Activated T-helper 9 cell treated with anti-CD3 and anti-CD28 coated beads, Interleukin-2, amount 50 U/mL, for 16 hours (primary cell): ENCODE measurements at places on chromosomes 5 and 9.
A peak's percentile ranks its signal among the peaks of the same experiment; 100 is the strongest.

GRCh38 chr5:176508603-176509002 lies 28.6 kb downstream of the RNF44 start:
- DNase-seq: no peak

DNA sequence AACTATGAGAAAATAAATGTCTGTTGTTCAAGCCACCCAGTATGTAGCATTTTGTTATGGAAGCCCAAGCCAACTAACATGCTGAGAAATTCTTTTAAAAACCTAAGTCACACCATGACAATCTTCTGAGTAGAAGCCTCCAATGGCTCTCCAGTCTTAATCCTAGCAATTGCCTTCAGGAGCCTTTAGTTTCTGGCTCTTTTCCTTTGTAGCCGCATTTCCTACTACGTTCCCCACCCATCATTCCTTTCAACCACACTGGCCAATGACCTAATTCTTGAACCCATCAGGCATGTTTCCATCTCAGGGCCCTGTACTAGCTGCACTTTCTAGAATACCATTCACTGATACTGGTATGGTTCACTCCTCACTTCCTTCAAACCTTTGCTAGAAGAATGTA lies 2.1 kb upstream of the MRPS30 start:
- no peak for DNase-seq

- no peak for DNase-seq
Measured at GRCh38 chr5:173281910-173282309, 46.3 kb downstream of the STC2 start.

- no peak for DNase-seq
Measured at GRCh38 chr5:59525957-59526356, 367.6 kb downstream of the PDE4D start.

DNA sequence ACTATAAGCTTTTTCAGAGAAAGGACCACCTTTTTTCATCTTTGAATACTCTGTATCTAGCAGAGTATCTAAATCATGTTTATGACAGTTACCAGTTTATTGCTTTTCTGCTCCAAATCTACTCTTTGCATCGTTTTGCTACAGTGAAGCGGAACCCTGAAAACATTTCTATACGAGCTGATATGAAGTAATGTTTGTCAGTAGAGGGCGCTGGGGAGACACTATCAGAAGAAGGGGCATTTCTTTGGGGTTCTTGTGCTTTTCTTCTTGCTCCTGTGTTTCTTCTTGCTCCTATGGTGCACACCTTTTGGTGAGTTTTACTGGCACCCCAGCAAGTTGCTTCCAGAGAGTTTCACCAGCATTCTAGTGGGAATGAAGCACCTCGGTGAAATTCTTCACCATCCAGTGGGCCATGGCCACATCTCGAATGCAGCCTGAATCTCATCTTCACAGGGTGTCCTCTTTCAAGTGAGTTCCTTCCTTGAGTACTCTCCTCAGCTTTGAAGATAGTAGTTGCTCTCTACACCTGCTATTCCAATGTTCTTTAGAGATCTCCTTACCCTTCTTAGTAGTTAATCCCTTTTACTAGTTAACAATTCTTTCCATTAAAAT lies 98.4 kb downstream of the FGF1 start:
- no peak for DNase-seq

DNA sequence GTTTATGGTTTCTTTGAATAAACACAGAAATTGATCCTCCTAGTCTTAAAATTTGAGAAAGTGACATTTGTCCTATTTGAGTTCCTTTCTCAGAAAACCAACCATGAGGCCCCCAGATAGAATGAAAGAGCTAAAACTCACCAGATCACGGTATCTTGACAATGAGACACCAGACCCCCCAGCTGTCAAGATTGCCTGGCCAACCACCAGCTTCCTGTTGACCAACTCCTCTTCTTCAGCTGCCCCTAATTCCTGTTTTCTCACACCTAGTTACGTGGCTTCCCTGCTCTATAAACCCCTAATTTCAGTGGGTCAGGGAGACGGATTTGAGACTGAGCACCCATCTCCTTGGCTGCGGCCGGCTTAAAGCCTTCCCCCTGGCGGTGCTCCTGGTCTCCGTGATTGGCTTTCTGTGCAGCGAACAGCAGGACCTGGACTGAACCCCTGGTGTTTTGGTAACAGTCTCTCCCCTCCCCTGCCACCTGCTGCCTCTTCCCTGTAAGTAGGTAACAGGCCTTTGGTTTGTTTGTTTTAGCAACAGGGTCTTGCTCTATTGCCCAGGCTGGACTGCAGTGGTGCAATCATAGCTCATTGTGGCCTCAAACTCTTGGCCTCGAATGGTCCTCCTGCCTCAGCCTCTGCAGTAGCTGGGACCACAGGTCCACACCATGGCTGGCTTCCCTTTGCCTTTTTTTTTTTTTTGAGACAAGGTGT lies 4.8 kb upstream of the ENTPD2 start:
- DNase-seq: no peak

DNA sequence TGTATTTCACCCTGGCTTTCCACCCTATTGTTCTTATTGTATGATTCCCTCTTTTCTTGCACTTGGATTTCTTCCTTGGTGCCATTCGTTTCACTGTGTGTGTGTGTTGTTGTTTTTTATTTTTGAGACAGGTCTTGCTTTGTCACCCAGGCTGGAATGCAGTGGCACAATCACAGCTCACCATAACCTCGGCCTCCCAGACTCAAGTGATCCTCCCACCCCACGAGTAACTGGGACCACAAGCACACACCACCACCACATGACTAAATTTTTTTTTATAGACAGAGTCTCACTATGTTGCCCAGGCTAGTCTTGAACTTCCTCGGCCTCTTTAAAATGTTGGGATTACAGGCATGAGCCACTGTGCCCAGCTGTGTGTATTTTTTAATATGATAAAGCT lies 72.0 kb downstream of the MLLT3 start:
- DNase-seq: no peak

GRCh38 chr5:142805339-142805738 lies 35.2 kb downstream of the ARHGAP26 start:
- no peak for DNase-seq

GRCh38 chr9:94782355-94783101 lies 56.0 kb downstream of the AOPEP start:
- no peak for DNase-seq

DNA sequence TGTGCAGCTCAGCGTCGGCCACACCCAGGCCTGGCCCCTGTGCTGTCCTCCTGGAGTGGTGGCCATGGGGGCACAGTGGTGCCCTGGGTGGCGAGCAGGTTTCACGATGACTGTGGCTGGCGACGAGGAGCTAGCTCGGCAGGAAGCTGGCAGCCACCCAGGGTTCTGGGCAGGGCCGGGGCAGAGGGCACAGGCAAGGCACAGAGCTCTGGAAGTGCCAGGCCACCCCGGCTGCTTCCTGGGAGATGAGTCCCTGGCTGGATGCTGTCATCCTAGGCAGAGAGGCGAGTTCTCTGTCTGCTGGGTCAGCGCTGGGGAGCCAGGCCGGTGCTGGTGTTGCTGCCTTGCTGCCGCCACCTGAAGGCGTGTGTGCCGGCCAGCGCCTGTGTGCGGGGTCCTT lies 51.7 kb downstream of the RXRA start:
- no peak for DNase-seq

- DNase-seq: no peak
Measured at GRCh38 chr9:137639303-137640051, 20.7 kb downstream of the EHMT1 start.

- no peak for DNase-seq
Measured at GRCh38 chr5:118700510-118700909, 287.8 kb downstream of the DTWD2 start.

DNA sequence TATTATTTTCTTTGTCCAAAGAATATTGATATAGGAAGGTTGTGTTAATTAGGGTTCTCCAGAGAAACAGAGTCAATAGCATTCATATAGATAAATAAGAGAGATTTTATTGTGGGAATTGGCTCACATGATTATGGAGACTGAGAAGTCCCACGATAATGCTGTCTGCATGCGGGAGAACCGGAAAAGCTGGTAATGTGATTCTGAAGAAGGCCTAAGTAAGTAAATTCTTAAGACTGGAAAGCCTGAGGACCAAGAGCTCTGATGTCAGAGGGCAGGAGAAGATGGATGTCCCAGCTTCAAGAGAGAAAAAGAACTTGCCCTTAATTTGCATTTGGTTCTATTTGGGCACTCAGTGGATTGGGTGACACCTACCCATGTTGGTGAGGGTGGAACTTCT lies 307.4 kb upstream of the C9orf72 start:
- no peak for DNase-seq

- no peak for DNase-seq
Measured at GRCh38 chr9:135907006-135907430, 328 bp downstream of the CAMSAP1 start.

DNA sequence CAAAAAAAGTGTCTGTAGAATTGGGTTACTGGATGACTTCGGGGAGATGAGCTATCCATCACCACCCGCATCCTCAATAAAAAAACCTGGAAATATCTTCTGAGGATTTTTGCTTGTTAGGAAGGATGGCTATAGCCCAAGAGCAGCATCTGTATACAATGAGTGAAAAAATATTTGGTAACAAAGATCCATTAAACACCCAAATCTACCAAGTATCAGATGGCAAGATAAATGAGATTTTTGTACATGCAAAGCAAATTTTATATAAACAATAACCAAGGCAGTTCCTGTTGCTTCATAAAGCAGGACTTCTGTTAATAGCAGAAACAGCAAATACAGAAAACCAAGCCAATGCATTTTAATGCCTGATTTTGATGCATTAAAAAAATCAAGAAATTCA lies 166.6 kb downstream of the SLC28A3 start:
- DNase-seq: no peak

- DNase-seq: no peak
Measured at GRCh38 chr5:121038438-121038837, 574.3 kb downstream of the PRR16 start.

- no peak for DNase-seq
Measured at GRCh38 chr9:70577671-70578070, 163.2 kb upstream of the KLF9 start.

GRCh38 chr5:124454081-124454480 lies 292.4 kb downstream of the ZNF608 start:
- DNase-seq: no peak

DNA sequence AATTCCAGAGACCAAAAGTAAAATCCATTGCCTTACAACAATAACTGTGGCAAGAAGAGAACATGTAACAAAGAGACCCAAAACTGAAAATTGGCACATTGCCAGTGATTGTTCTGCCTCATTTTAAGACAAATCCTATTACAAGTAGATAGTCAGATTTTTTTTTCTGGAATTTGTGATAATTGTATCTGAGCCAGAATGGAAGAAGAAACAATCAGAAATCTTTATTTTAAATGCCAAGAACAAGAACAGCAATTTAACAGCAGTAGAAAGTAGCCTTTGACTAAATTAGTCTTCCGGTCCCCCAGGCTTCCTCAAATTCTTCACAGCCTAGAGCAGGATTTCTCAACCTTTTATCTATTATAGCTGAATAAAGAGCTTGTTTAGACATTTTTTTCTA lies 106.7 kb upstream of the PTPN3 start:
- no peak for DNase-seq

GRCh38 chr9:127049581-127049980 lies 72.9 kb downstream of the ANGPTL2 start:
- no peak for DNase-seq

DNA sequence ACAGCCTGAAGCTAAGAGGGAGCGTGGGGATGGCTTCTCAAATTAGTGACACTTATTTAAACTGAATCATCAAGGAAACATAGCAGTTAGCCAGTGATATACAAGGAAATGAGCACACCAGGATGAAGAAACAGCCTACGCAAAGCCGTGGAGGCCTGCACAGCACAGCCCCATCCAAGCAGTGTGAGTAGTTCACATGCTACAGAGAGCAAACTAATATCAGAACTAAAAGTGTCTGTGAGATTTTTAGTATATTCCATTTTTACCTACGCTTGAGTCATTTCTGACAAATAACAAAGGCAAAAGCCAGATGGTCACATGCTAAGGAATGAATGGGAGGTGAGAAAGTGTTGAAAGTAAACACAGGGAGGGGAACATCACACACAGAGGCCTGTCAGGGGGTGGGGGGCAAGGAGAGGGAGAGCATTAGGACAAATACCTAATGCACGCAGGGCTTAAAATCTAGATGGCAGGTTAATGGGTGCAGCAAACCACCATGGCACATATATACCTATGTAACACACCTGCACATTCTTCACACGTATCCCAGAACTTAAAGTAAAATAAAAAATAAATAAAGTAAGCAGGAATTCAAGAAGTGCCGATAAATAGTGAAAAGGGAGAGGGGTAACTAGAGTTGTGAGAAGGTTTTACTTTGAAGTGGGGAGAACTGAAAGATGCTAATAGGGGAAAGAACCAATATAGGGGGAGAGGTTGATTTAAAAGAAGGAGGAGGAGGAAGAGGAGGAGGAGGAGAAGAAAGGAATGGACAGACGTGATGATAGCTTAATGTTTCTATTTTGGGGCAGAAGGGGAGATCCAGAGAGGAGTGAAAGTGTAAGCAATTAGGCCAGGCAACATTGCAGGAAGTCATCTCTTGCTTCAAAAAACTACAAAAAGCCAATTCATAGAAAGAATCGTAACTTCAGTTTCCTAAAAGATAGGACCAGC lies 100.9 kb upstream of the PTGER4 start:
- peak; percentile 24 for DNase-seq

- no peak for DNase-seq
Measured at GRCh38 chr5:31007672-31008071, 185.8 kb upstream of the CDH6 start.

GRCh38 chr5:6396836-6397535 lies 18.6 kb upstream of the MED10 start:
- DNase-seq: no peak

DNA sequence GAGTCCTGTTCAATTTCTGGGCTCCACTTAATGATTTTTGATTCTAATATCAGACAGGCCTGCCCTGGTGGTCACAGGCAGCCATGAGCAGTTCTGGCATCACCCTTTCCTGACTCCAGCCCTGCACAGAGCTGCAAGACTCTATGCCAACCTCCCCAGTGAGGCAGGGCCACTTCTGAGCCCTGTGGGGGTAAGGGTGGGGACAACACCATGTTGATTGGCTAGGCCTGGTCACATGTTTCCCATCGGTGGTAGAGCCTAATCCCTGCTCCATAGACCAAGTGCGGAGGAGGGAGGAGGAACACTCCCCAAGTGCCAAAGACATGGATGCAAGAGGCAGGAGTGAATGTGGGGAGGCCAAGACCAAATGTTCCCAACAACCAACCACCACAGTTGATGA lies 134.6 kb downstream of the PHF2 start:
- DNase-seq: no peak

DNA sequence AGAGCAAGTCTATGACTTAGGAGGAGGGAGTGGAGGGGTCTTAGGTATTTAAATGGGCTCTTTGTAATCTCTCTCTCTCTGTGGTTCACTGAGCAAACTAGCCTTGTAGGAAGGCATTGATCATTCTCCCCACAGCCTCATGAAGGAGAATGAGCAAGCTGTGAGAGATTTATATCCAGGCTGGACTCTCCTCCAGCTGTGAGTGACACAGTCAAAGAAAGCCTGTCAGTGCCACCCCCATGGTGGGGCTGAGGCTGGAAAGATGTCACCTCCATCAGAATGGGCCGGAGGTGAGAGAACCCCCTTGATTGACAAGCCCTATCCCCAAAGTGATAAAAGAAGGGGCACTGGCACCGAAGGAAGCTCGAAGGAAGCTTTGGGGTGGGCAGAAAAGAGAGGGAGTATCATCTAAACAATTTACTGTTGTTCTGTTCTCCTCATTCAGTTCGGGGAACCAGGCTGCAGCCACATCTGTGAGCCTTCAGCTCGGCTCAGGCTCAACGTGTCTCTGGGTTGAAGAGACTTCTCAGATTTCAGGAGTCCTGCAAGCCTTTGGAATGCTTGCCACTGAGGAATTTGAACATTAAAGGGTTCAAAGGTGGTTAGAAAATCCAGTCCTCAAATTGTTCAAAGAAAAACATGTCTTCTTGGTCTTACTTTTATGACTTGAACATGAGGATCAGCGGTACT lies 538.2 kb upstream of the ZNF462 start:
- DNase-seq: no peak

GRCh38 chr9:129949821-129950220 lies 93.2 kb downstream of the FNBP1 start:
- DNase-seq: no peak
